ENCODE measurements at places on chromosomes 5 and 9. TPM values are rescaled to one million over a fixed set of nuclear protein-coding genes. Genes with fewer than 3 reads are reported as not detected.

DNA sequence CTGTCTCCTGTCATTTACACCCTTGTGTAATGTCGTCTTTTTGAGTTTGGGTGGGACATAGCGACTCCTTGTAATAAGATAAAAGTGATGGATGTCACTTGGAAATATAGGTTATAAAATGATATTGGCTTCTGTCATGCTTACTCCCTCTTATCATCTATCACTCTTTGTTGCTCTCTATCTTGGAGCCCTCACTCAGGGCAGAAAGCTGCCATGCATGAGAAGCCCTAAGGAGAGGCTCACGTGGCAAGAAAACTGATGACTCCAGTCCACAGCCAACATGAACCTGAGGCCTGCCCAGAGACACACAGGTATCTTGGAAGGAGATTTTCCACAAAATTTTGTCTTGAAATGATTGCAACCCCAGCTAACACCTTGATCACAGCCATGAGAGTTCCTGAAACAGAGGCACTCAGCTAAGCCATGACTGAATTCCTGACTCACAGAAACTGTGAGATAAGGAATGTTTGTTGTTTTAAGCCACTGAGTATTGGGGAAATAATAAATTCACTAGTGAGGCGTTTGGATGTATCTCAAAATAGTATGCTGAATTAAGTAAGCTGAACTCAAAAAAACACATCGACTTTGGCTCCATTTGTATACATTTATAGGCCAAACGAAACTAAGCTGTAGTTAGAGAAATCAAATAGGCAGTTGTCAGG is 216.7 kb downstream of the CDH18 start:
- DNase-seq, result no peak

- no peak for DNase-seq
Observed at GRCh38 chr9:83006378-83006777, 56.6 kb downstream of the RASEF start.

The PCAT7 gene
- 0.67 TPM for total RNA-seq

The BBLN gene
- 42.1 TPM for total RNA-seq

DNA sequence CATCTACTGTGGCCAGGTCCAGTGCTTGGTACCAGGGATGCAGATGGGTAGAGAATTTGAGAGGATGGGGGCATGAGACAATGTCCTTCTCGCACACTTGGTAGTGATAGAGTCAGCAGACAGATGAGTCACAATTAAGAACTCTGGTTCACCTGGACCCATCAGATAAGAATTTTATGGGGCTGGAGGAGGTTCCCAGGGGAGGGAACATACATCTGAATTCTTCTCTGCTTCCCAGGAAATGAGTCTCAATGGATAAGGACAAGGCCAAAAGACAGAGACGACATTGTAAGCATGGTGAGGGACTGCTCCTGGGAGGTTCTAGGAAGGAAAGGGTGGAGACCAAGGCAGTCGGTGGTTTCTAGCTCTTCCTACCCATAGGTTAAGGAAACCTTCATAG is 5.3 kb downstream of the SLC4A9 start:
- DNase-seq, result no peak

DNA sequence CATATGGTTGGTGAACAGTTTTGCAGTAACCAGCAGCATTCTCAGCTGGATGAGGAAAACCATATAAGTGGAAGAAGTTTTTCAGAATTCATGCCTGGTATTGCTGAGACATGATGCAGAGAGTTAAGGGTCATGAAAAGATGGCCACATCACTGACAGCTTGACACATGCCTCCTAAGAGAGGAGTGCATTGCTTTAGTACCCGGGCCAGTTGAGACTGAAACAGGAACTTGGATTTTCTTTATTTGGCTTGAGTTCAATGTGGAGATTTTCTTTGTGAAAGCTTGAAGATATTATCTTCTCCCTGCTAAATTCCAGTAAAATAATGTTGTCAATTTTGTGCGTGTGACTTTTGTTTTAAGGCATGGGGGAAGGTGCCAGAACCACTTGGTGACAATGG is 35.8 kb downstream of the HACD4 start:
- DNase-seq, result no peak

DNA sequence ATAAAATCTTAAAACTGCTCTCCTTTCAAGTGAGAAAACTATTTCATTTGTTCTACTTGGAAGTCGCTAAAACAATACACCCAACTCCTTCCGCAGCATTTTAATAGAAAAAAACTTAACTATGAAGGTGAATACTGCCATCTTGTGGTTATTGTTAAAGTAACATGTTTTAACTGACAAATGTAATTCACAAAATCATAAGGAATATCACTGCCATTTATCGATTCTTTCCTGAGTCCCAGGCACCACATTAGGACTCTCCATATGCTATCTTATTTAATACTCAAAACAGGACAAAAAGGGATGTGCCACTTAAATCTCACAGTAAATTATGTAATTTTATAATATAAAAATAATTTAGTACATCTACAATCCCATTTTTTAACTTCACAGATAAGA is 130.5 kb upstream of the ITGA1 start:
- DNase-seq, result no peak

DNA sequence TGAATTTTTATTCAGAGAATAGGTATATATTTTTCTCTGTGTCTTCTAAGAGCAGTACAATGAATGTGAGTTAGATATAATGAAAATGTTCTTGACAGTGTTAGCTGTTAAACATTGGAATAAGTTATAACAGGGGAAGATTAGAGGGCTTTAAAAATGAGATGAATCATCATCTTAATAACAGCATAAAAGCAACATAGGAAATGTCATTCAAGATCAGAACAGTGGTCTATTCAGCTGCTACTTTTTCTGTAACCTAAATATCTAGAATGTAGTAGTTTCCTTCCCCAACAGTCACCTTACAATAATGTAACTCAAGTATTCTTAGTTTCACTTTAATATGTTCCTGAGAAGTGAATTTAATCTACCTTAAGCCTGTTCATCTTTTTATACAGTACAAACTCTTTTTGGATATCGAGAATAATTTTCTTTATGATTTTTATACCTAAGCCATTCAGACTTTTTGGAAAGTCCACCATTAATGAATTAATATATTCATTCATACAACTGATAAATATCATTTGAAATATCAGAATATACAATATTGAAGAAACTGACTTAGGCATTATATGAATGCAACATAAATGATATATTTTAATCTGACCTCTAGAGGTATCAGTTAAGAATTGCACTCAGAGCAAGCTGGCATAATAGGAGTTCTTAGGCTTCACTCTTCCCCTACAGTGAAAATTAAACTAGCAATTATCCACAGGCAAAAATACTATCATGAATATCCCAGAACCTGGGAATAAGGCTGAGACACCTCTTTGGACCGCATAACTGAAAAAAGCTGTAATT is 66.1 kb upstream of the EDIL3 start:
- no peak for DNase-seq

DNA sequence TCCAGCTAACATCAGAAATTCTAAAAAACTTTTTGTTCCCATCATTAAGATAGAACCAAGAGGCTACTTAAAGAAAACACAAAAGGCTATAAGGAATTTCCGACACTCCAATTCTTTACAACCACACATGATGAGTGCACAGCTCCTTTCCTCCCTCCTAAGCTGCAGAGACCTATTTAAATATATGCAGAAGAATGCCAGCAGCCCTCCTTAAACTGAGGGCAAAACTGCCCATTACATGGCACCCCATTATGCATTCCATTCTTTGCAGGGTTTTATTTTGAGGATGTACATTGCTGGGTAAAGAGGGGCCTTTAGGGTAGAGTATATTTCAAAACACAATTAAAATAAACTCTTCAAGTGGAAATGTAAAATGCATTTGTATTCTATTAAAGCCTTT is 502.9 kb downstream of the RASEF start:
- DNase-seq, result no peak

The NXNL2 gene
- total RNA-seq, result 1.3 TPM

The PDGFRB gene
- 215 TPM for total RNA-seq

GRCh38 chr5:111447099-111447498 is 65.2 kb downstream of the STARD4 start:
- no peak for DNase-seq

The MACIR gene
- 24.2 TPM for total RNA-seq

GRCh38 chr5:169121630-169122420 is 179.1 kb downstream of the SLIT3 start:
- DNase-seq, result no peak

DNA sequence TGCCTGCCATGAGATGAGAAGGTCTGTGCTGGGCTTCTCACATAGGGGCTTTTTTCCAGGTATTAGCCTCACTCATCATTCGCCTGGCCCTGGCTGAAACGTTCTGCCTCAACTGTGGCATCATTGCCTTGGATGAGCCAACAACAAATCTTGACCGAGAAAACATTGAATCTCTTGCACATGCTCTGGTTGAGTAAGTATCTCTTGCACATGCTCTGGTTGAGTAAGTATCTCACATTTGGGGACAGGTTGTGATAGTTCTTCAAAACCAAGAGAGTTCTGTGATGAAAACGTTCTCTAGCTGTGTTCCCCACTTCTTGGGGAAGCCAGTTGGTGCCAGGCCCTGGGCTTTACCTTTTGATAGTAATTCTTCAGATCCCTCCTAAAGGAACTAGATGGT is 17.4 kb upstream of the IL13 start:
- DNase-seq, result no peak

GRCh38 chr5:171067540-171068130 is 205.8 kb downstream of the RANBP17 start:
- DNase-seq, result no peak

The CCDC152 gene
- total RNA-seq, result 5.2 TPM

DNA sequence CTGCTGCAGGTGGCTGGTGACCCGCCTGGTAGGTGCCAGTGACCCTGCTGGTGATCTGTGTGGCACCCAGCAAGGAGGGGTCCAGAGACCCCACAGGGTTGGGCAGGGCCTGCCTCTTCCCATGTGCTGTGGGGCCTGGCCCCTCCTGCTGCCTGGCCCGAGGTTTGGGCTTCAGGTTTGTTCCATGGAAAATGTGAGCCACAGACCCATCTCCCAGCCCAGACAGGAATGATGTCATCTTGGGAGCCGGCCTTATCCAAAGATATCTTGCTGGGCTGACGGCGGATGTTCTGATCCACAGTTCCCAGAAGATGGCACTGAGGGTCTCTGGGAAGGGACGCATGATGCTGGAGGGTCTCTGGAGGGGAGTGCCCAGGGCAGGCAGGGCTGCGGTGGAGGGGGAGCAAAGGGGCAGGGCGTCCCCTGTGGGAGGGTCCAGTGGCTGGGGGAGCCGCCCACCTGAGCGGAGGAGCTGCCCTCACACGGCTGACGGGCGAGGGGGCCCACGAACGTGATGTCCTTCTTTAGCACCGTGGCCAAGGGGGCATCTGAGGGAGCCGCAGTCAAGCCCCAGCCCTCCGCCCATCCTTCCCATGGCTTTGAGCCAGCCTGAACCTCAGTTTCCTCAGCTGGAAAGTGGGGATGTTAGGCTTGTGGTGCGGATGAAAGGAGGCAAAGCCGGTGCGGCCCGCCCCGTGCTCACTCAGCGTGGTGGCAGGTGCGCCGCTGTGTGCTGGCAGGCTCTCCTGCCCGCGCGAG is 68.1 kb downstream of the COL5A1 start:
- DNase-seq, result no peak
